ENCODE measurements at places on chromosomes 1 and 21. TPM values are rescaled to one million over a fixed set of nuclear protein-coding genes. Genes with fewer than 3 reads are reported as not detected.

- DNase-seq: no peak
These were observed 108.0 kb upstream of the TRABD2B start for GRCh38 chr1:48105165-48105564.

- DNase-seq: no peak
These were observed 938 bp upstream of the ACTN2 start for GRCh38 chr1:236685205-236685916.

GRCh38 chr21:39263372-39263771 lies 50.1 kb downstream of the BRWD1 start:
- no peak for DNase-seq

- DNase-seq: no peak
These were observed 17.2 kb upstream of the CXADR start for GRCh38 chr21:17495680-17496079.

GRCh38 chr21:43739621-43740435 lies 20.9 kb downstream of the PDXK start:
- DNase-seq: no peak

DNA sequence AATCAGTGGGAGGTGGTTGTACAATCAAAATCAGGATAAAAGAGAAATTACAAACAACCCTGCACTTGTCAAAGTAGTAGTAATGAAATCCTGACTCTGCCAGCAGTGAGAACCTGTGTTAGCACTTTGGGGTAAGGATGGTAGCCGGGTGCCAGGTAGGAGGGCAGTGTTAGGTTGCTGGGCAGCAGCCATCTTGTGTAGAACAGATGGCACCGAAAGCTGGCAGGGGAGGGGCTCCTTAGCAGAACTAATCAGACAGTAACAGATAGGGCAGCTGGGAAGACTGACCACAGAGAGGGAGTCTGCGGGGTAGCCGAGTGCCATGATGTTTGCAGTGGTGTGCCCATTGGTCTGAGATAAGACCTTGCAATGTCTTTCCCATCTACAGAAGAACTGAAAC lies 137.3 kb downstream of the SDCCAG8 start:
- no peak for DNase-seq

DNA sequence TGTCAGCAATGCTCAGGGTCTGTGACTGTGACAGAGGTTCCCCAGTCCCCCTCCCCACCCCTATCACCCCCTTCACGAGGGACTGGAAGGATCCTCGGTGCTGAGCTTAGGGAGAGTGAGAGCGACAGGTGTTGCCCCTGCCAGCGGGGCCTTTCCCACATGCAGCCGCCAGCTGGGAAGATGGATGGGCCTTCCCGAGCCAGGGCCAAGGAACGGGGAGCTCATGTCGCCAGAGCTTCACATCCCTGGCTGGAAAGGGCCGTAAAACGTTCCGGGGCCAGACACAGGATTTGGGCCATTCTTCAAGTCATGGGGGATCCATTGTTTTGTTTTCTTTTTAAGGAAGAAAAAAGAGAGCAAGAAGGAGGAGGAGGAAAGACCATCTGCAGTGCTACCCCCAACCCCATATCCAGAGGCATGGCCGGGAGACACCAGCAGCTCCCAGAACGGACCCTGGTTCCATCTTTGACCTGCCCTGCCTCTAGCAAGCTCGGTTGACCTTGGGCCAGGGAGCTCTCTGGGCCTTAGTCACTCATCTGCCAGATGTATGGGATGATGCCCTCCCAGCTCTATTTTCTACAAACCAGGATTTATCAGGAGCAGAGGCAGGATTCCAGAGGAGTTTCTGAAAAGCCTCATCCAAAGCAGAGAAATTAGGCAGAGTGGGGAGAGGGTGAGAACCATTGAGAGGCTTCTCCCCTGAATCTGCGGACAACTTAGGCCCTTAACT lies 54.1 kb downstream of the TAS1R2 start:
- no peak for DNase-seq

- DNase-seq: no peak
These were observed 100.0 kb upstream of the SLC25A33 start for GRCh38 chr1:9439074-9439761.

DNA sequence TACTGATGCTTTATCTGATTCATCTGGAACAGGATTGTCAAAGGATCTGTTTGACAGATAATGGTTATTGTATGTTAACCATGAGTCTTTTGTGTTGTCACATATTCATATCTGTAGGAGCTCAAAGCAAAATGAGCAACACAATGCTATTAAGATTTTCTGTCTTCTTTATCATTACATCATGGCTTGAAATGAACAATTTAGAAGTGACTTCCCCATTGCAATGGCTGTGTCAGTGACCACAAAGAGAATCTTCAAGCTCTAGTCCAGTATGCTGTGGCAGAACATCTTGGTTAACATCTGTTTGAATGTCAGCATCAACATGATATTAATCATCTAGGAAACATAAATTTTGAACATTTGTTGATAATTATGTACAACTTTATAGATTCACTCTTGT lies 1148.5 kb downstream of the PLA2G4A start:
- no peak for DNase-seq

DNA sequence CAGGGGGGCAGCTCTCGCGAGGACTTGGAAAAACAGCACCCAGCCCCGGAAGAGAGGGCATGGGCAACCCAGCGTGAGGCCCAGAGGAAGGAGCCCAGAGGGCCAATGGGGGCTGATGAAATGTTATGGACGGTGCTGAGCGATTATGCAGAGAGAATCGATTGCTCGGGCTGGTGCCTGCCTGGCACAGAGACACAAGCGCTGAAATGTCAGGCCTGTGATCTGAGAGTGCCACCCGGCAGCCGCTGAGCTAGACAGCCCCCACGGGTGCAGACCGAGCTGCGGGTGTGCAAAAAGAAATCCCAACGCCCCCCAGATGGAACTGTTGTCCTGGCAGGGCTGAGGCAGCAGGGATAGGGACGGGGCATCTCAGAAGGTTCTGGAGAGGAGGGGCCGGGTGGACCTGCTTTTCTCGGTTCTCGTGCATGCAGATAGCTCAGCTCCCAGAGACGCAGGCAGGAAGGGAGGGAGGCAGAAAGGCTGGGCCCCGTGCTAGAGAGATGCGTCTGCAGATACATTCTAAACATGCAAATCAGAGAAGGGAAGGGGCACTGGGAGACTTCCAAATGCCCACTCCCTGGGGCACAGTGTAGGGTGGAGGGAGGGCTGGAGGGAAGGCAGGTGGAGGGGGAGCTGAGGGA lies 41.5 kb downstream of the TAS1R2 start:
- no peak for DNase-seq

DNA sequence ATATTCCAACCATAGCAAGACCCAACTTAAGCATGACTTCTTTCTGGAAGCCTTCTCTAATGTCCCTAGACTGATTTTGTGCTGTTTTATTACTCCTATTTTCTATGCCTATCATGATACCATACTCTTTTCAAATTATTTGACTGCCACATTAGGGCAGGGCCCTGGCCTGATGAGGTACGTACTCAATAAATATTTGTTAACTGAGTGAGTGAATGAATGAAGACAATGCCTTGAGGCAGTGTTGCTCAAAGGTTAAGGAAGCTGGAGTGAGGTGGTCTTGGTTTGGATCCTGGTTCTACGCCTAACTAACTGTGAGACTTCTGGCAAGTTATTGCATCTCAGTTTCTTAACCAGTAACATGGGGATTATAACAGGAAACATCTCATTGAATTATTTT lies 38.3 kb upstream of the BACH1 start:
- no peak for DNase-seq

DNA sequence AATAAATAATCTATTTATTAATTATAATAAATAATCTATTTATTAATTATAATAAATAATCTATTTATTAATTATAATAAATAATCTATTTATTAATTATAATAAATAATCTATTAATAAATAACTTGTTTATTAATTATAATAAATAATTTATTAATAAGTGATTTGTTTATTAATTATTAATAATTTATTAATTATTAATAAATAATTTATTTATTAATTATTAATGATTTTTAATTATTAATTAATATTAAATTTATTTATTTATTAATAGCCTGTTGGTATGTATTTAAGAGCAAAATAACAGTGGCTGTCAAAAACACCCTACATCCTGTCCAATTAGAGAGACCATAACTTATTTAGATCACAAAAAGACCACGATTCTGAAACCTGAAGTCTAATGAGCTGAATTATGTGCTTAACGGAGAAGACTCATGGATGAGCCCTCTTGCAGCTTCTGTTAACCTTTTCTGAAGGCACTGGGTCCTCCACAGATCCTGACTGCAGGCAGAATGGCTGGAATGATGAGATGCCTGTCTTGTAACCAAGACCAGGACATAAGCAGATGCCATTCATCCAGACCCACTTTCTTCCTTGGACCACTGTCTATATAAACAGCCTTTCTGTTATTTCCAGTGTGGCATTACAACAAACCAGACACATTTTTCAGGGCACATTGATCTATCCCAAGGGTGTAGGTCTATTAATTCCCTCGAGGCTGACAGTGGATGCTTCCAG lies 134.2 kb downstream of the SETD4 start:
- no peak for DNase-seq

- DNase-seq: no peak
These were observed 212.7 kb upstream of the ESRRG start for GRCh38 chr1:216935901-216936300.

- DNase-seq: no peak
These were observed 25.7 kb upstream of the ERICH3 start for GRCh38 chr1:74699331-74699730.

DNA sequence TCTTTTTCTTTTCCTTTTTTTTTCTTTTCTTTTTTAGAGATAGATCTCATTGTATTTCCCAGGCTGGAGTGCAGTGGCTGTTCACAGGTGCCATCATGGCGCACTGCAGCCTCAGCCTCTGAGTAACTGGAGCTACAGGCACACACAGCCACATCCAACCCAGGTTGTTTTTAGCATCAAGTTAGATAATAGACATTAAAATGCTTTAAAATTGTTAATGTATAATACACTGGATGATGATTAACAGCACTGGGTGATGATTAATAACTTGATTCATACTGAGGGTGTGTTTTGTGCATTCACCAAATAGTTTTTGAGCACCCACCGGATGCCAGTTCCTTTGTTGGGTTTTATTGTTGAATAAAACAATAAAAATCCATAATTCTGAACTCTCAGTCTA lies 75.2 kb downstream of the BEND5 start:
- DNase-seq: no peak

GRCh38 chr1:97816927-97817326 lies 103.9 kb downstream of the DPYD start:
- no peak for DNase-seq

- DNase-seq: no peak
These were observed 7.3 kb upstream of the CTRC start for GRCh38 chr1:15430787-15431570.

DNA sequence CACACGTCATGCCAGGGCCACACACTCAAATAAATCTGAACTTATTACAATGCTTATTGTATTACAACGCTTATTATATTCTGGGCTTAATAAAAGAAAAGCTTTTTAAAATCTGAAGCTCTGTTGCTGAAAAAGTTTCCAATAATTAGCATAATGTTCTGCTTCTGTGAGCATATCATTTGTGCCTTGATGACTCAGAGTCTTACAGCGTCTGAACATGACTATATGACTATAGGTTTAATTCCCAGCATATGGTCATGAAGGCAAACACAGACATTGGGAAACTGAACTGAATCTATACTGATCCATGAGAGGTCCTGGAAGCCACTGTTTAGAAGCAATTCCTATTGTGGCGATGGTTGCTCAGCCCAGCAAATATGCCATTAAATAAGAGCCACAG lies 66.3 kb downstream of the SIM2 start:
- no peak for DNase-seq

DNA sequence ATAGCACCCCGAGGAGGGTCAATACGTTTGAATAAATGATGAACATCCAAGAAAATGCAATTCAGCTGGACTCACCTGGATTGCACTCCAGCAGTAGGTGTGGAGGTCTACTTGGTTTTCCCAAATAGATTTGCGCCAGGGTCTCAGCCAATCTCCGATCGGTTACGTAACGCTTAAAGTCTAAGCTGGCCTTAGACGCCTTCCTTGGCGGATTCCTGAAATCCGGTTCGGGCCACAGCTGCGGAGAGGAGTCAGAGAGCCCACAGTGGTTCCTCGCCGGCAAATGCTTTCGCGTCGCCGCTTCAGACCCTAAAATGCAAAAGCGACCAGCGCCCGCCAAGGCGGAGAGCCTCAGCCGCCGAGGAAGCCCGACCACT lies 322 bp downstream of the TFB2M start:
- DNase-seq: no peak

The RIPK4 gene
- 93.5 TPM for total RNA-seq

The MGST3 gene
- total RNA-seq: 103 TPM

The HEYL gene
- 0.45 TPM for total RNA-seq

The RIPPLY3 gene
- 0.47 TPM for total RNA-seq

The DNAJC16 gene
- 10.0 TPM for total RNA-seq

The S100A16 gene
- 2,367 TPM for total RNA-seq

The CPTP gene
- total RNA-seq: 31.5 TPM

The ZBTB37 gene
- 6.3 TPM for total RNA-seq

The TNFSF4 gene
- total RNA-seq: 0.57 TPM

The NBPF4 gene
- total RNA-seq: not detected

The MPL gene
- total RNA-seq: not detected

Measured in esophagus squamous epithelium (tissue), 5 donors.